ENCODE measurements at places on chromosomes 2 and 18. TPM values are rescaled to one million over a fixed set of nuclear protein-coding genes. Genes with fewer than 3 reads are reported as not detected.

GRCh38 chr2:118495290-118495689 lies 352.2 kb downstream of the EN1 start:
- H3K4me3 ChIP-seq = no peak overlapping the region
- H3K4me1 ChIP-seq = no peaks in the 10 kb centered on the region
- no peaks in the 10 kb centered on the region for H3K27me3 ChIP-seq

DNA sequence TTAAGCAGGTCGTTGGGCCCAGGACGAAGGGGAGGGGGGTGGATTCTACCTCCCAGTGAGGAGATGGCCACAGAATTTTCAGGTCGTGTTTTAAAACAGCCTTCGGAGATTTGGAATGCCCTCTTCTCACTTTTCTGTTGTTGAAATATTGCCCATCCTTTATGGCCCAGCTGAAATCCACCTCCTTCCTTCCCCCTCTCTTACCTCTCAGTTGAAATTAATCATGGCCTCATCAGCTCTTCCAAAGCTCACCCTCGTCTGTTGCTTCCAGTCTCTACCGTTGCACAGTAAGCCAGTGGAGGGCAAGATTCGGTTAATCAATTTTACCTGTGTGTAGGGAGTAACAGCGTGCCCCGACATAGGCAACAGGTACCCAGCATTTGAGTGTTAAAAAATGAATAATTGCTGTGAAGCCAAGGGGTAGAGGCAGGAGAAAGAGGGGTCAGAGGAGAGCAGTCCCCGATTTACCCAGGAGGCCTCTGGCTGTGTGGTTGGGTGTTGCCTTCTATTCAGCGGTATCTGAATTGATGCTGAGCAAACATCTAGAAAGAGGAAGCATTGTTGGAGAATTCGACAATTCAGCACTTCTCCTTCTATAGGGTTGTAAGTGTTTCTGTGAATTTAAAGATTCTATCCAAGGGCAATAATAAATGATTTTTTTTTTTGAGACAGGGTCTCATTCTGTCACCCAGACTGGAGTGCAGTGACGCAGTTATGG lies 8.6 kb upstream of the PDIA6 start:
- H3K27ac ChIP-seq = no peak overlapping the region
- no peak overlapping the region for H3K4me3 ChIP-seq
- no peaks in the 10 kb centered on the region for H3K27me3 ChIP-seq

- no peaks in the 10 kb centered on the region for H3K36me3 ChIP-seq
- no peaks in the 10 kb centered on the region for H3K4me1 ChIP-seq
- no peak for DNase-seq
- H3K27me3 ChIP-seq = no peaks in the 10 kb centered on the region
- no peak overlapping the region for H3K4me3 ChIP-seq
These were observed 62.7 kb upstream of the NT5C1B start for GRCh38 chr2:18651842-18652774.

DNA sequence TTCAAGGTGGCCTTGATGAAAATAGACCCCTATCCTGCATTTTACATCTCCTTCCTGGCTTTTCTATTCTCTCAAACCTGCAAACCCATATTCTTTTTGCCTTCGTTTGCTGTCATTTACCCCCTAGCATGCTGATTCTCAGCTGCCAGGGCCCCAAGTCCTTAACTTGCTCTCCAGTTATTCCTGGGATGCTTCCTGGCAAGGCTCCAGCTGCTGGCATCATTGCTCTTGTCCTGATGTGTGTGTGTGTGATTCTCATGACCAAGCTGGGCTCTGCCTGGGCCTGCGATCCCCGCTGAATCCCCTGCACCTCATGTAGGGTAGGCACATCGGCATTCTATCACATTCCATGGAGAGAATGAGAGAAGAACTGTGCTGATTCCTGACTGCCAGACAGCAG lies 11.9 kb downstream of the NPAS2 start:
- H3K27ac ChIP-seq = no peak overlapping the region
- no peak for DNase-seq
- H3K4me3 ChIP-seq = no peak overlapping the region
- peaks cover 31% of the 10 kb centered on the region for H3K4me1 ChIP-seq
- H3K36me3 ChIP-seq = no peaks in the 10 kb centered on the region

- no peaks in the 10 kb centered on the region for H3K36me3 ChIP-seq
- H3K4me1 ChIP-seq = peaks cover 11% of the 10 kb centered on the region
These were observed 114.0 kb upstream of the GLS start for GRCh38 chr2:190766595-190766994.

DNA sequence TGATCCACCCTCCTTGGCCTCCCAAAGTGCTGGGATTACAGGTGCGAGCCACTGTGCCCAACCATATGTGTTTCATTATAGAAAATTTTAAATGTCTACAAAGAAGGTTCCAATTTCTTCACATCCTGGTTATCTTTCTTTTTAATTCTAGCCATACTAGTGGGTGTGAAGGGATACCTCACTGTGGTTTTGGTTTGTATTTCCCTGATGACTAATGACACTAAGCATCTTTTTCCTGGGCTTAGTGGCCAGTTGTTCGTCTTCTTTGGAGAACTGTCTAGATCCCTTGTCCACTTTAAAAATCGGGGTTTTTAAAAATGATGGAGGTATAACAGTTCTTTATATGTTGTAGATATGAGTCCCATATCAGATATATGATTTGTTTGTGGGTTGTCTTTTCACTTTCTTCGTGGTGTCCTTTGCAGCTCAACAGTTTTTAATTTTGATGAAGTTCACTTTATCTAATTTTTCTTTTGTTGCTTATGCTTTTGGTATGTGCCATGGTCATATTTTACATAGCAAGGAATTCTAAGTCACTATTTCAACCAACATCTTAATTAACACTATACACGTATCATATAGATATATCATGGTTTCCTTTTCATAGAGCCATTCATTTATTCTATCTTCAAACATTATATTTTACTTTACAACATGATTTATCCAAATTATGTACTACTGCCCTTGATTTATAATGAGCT lies 135.0 kb upstream of the RIOK3 start:
- H3K27ac ChIP-seq = no peak overlapping the region
- H3K36me3 ChIP-seq = no peaks in the 10 kb centered on the region
- H3K27me3 ChIP-seq = no peaks in the 10 kb centered on the region
- H3K4me3 ChIP-seq = no peak overlapping the region
- H3K4me1 ChIP-seq = no peaks in the 10 kb centered on the region

DNA sequence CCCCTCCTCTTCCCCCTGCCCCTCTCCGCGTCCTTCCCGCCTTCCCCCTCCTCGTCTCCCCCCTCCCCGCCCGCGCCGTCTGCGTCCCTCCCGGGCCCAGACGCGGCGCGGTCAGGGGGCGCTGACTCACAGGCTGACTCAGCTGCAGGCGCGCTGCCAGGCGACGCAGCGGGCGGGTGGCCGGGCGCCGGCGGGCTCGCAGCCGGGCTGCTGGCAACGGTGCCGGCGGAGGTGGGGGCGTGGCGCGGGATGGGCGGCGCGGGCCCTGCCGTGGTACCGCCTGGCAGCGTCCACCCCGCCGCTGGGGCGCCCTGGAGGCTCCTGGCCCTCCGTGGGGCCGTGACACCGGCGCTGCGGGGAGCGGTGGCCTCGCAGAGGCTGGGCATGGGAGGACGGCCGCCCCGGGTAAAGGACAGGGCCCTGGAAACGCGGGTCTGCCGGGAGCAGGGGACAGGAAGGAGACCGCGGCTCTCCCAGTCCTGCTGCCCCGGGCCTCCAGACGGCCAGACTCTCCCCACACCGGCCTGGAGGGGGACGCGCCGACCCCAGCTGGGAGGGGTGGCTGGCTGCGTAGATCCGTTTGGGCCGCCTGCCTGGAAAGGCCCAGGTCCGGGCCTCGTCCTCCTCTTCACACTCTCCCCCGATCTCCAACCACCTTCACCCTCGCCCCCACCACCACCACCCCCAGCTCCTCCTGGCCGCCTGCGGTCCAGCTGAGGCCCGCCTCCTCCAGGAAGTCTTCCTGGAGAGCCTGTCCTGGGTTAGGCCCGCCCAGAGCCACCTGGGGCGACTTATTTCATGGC lies 10.0 kb upstream of the PROC start:
- no peaks in the 10 kb centered on the region for H3K27me3 ChIP-seq
- H3K4me1 ChIP-seq = peaks cover 15% of the 10 kb centered on the region
- peak overlapping the region; percentile 86 for H3K27ac ChIP-seq
- peak overlapping the region; percentile 14 for H3K4me3 ChIP-seq
- H3K36me3 ChIP-seq = no peaks in the 10 kb centered on the region

DNA sequence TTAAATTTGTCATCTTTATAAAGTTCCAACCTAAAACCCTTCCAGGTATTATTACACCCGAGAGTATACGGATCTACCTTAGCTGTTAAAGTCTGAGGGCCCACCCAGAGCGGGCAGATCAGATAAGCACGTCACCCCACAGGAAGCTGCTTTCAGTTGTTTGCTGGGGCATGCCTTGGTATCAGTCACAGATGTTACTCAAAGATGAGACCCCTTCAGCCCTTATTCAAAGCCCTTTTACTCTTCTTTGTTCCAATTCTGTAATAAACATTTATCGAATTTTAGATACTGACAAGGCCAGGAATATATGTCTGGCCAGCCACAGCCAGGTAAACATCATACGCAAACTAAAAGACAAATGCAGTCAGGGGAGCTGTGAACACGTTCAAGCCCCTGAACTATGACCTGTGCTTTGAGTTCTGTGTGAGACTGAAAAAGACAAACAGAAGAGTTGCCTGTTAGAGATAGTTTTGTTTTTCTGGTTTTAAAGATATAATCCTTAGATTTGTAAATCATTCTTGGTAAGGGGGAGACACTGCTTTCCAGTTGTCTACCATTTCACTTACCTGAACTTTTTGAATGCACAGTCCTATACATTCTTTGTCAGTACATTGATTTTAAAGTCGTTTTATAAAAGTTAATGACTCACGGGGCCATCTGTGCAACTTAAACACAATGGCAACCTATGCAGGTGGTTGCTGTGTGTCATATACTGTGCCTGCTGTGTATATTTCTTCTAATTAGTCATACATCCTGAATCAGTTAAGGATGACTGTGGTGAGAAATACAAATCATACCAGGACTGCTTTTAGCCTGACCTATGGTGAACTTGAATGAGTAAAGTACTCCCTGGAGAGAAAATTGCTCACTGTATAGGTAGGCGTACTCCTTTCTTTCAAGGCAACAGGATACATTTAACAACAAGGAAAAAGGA lies 100.5 kb upstream of the ITPRID2 start:
- H3K27ac ChIP-seq = peak overlapping the region; percentile 77
- H3K4me1 ChIP-seq = peaks cover 8% of the 10 kb centered on the region
- H3K36me3 ChIP-seq = no peaks in the 10 kb centered on the region
- no peak overlapping the region for H3K4me3 ChIP-seq

DNA sequence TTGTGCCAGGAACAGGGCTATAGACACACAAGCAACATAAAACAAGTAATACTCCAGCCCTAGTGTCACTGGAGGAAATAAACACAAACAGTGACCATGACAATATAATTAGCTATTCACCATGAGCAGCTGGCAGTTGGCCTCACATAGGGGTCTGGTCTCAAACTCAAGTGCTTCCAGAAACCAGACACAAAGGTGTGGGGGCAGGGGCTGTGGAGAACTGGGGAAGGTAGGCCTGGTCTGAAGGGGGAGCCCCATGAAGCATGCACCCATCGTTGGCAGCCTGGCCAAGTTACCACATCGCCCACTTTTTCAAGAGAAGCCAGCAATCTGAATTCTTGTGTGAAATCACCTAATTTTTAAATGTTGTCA lies 49.5 kb upstream of the SP3 start:
- no peak overlapping the region for H3K4me3 ChIP-seq
- no peaks in the 10 kb centered on the region for H3K27me3 ChIP-seq
- H3K4me1 ChIP-seq = peaks cover 8% of the 10 kb centered on the region
- peak overlapping the region; percentile 89 for H3K27ac ChIP-seq

- no peaks in the 10 kb centered on the region for H3K27me3 ChIP-seq
- no peak for DNase-seq
- H3K36me3 ChIP-seq = no peaks in the 10 kb centered on the region
- no peaks in the 10 kb centered on the region for H3K4me1 ChIP-seq
These were observed 45.4 kb upstream of the RND3 start for GRCh38 chr2:150532879-150533278.

DNA sequence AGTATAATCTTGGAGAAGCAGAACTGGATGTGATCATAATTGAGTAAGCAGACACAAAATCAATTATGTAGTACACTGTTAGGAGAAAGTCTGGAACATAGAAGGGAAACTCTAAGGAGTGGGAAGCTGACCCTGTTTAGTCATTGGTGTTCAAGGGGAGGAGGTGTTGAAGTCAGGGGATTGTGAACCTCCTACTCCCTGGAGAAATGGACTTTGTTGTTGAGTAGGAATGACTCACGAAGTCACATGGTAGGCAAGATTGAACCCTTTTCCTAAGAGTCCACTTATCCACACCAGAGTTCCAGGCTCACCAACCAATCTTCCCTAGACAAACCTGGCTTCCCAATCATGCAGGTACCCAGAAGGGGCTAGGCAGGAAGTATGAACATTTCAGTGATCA lies 81.0 kb upstream of the BCL11A start:
- no peak for DNase-seq
- H3K36me3 ChIP-seq = no peaks in the 10 kb centered on the region
- no peaks in the 10 kb centered on the region for H3K4me1 ChIP-seq
- H3K4me3 ChIP-seq = no peak overlapping the region
- H3K27ac ChIP-seq = no peak overlapping the region
- H3K27me3 ChIP-seq = no peaks in the 10 kb centered on the region

REG3A gene
- total RNA-seq = not detected

TMEM182 gene
- total RNA-seq = 3.7 TPM

IL36G gene
- not detected for total RNA-seq

SLC11A1 gene
- 8.4 TPM for total RNA-seq

LYPD1 gene
- 0.32 TPM for total RNA-seq

GKN1 gene
- total RNA-seq = not detected

Measured in transverse colon (tissue), 4 donors.